ENCODE measurements at places on chromosomes 4 and X. TPM values are rescaled to one million over a fixed set of nuclear protein-coding genes. Genes with fewer than 3 reads are reported as not detected.
A peak's percentile ranks its signal among the peaks of the same experiment; 100 is the strongest.

Gene TMEM271
- total RNA-seq = not detected

Gene AMBN
- not detected for total RNA-seq

Gene SOX3
- total RNA-seq = not detected

Gene SPANXN4
- total RNA-seq = not detected

Gene IL3RA
- total RNA-seq = not detected

Gene FGF2
- 134 TPM for total RNA-seq

Gene SRP72
- total RNA-seq = 419 TPM

Gene AIMP1
- total RNA-seq = 103 TPM

DNA sequence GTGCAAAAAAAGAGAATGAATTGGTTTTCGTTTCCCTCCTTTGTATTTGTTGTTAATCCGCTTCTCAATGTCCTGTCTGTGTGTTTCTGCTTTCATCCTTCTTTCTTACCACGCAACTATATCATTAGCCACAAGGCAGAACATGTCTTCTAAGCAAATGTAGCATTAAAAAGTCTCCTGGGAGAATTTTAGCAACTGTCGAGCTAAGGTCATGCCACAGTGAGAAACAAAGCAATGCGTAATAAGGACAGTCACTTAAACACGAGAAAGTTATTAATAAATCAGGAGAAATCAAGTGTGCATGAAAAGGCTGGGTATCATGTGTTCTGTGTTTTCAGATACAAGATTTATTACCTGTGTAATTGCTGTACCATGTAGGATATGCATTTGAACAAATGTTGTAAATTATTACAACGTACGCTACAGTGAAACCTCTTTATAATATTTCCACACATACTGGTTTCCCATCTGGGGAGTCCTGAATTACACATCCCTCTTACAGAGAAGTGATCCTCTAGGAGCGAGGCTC lies 890.8 kb downstream of the TRIML1 start:
- DNase-seq = no peak

DNA sequence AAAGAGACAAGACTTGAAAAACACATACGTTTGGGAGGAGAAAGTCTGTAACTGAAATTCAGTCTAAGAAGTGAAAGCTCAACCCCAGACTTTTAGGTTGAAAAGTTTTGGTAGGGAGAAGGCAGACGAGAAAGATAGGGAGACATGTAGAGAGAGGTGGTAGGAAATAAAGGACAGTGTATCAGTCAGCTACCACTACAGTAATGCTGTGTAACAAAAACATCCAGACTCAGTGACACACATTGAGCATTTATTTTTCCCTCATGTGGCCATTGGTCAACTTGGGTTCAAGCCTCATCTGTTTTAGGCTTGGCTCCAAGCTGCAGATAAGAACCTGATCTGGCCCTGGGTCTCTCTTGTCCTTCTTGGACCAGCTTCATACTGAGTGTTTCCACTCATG lies 26.9 kb downstream of the CCKAR start:
- DNase-seq = no peak

DNA sequence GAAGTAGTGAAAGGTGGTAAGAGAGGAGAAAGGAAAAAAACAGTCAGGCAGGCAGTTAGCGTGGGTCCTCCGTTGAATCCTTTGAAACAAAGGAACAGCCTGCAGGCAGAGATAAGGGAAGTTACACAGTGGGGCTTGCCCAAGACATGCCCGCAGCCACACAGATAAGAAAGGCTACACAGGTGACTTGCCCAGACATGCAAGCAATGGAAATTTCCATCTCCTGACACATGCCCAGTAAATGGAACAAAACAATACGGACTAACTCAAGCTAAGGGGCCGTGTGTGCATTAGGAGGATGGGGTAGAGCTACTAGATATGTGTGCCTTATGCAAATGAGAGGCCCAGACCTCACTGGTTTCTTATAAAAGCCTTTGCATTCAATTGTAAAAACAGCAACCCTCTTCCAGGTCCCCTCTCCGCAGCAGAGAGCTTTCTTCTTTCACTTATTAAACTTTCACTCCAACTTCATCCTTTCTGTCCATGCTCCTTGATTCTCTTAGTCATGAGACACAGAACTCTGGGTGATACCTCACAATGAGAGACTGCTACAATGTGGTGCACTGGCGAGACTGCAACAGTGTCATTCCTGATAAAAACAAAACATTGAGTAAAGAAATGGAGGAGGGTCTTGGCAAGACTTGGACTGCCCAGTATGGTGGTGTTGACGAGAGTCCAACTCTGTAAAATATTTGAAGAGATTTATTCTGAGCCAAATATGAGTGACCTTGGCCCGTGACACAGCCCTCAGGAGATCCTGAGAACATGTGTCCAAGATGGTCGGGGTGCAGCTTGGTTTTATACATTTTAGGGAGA lies 997.4 kb upstream of the PRKX start:
- peak; percentile 29 for DNase-seq

- DNase-seq = no peak
Measured at GRCh38 chr4:90544532-90545045, 417.4 kb downstream of the CCSER1 start.

DNA sequence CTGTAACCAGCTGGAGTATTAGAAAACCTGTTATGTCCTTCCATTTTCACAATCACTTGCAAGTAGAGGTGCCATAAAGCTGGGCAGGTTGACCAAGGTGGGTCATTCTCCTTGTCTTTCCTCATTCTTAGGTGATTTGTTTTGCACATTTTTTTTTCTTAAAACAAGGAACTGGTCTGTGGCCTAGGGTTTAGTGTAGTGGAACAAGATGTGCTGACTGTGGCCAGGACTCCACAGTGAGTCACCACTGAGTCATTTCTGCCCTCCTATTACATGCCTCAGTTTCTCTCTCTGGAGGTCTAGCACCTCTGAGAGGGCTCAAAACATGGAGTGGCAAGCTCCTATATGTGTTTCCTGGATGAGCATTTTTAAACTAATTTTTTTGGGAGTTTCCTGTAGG lies 355.9 kb downstream of the GPM6A start:
- DNase-seq = no peak

- DNase-seq = no peak
Measured at GRCh38 chr4:28682847-28683246, 1822.2 kb downstream of the STIM2 start.
